Lower lobe of right lung (tissue), 2 donors: ENCODE measurements at places on chromosomes 5 and 9. TPM values are rescaled to one million over a fixed set of nuclear protein-coding genes. Genes with fewer than 3 reads are reported as not detected.

DNA sequence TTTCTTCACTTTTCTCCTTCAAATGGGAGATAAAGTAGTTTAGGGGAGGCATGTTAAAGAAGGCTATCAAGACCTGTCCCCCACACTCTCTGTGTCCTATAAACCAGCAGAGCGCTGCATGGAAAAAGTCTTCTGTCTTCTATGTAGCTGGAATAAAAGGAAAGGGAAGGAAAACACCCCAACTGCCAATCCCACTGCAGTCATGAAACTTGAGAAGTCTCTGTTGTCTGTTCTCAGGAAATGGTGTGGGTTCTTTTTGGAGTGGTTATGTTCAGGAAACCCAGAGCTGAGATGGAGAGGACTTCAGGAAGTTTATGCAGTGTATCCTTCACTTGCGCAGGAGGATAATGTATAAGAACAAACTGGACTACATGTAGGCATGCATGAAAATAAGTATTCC, 274.3 kb downstream of the GAS1 start:
- H3K27me3 ChIP-seq: no peaks in the 10 kb centered on the region
- H3K27ac ChIP-seq: no peak overlapping the region
- DNase-seq: no peak

DNA sequence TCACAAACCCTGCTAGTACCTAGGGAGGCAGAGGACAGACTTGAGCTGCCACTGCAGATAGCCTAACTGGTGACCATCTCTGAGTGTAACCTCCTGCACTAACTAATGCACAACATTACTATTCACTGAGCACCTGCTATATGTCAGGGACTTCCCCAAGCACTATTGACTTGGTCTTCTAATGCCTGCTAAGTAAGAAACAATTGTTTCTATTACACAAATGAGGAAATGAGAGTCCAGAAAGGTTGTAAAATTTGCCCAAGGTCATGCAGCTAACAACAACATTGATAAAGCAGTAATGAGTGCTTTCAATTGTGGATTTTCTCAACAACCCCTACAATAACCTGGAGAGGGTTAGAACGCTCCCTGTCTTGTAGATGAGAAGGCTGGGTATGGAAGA, 183.7 kb downstream of the ZNF462 start:
- no peak for DNase-seq
- no peaks in the 10 kb centered on the region for H3K4me1 ChIP-seq
- H3K36me3 ChIP-seq: no peaks in the 10 kb centered on the region
- no peaks in the 10 kb centered on the region for H3K27me3 ChIP-seq
- no peak overlapping the region for H3K4me3 ChIP-seq

DNA sequence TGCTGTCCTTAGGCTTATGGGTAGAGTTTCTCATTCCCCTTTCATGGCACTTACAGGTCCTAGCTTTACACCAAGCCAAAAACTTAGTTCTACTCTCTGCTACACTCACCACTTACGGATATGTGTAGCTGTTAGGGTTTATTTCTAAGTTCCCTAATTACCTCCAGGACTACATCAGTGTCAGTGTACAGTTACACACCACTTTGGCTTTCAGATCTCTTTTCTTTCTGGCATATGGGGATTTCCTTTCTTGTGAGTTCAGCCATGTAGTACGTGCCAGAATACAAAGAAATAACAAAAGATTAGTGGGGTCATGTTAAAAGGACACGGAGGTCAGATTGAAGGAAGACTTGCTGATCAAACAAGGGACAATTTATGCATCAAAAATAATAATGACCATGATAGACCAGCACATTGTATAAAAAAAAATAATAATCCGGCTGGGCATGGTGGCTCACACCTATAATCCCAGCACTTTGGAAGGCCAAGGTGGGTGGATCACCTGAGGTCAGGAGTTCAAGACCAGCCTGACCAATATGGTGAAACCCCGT, 41.8 kb downstream of the LYRM7 start:
- no peak overlapping the region for H3K4me3 ChIP-seq
- H3K4me1 ChIP-seq: peaks cover 11% of the 10 kb centered on the region
- no peaks in the 10 kb centered on the region for H3K27me3 ChIP-seq
- DNase-seq: no peak
- no peaks in the 10 kb centered on the region for H3K36me3 ChIP-seq

DNA sequence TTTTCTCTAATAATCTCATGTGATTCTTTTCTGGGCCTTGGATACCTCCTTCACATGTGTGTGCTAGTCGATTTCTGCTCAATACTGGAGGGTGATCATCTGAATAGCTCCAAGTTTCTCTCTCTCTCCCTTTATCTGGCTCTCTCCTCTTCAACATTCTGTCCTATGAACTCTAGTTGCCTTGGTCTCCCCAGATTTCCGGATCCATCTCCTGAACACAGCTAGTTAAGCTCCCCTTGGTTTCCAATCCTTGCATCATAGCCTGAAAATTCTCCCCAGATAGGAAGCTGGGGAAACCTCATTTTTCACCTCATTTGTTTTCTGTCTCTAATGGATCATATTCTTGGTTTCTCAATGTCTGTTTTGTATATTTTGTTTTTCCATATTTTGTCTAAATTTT, 832.3 kb downstream of the MTRR start:
- no peak for DNase-seq
- H3K36me3 ChIP-seq: no peaks in the 10 kb centered on the region
- no peaks in the 10 kb centered on the region for H3K4me1 ChIP-seq
- no peak overlapping the region for H3K4me3 ChIP-seq
- no peaks in the 10 kb centered on the region for H3K27me3 ChIP-seq

- no peak for DNase-seq
- H3K4me3 ChIP-seq: no peak overlapping the region
- peaks cover 72% of the 10 kb centered on the region for H3K36me3 ChIP-seq
- no peaks in the 10 kb centered on the region for H3K4me1 ChIP-seq
- H3K27ac ChIP-seq: no peak overlapping the region
- H3K27me3 ChIP-seq: no peaks in the 10 kb centered on the region
These were observed 11.1 kb upstream of the AJM1 start for GRCh38 chr9:136831002-136831719.

OR1Q1 gene
- not detected for total RNA-seq

NUDT12 gene
- total RNA-seq: 11.8 TPM

HAUS6 gene
- 7.5 TPM for total RNA-seq
